ENCODE measurements at places on chromosomes 5 and 9.

GRCh38 chr5:166436872-166437271 lies 1854.6 kb upstream of the WWC1 start:
- DNase-seq = no peak

DNA sequence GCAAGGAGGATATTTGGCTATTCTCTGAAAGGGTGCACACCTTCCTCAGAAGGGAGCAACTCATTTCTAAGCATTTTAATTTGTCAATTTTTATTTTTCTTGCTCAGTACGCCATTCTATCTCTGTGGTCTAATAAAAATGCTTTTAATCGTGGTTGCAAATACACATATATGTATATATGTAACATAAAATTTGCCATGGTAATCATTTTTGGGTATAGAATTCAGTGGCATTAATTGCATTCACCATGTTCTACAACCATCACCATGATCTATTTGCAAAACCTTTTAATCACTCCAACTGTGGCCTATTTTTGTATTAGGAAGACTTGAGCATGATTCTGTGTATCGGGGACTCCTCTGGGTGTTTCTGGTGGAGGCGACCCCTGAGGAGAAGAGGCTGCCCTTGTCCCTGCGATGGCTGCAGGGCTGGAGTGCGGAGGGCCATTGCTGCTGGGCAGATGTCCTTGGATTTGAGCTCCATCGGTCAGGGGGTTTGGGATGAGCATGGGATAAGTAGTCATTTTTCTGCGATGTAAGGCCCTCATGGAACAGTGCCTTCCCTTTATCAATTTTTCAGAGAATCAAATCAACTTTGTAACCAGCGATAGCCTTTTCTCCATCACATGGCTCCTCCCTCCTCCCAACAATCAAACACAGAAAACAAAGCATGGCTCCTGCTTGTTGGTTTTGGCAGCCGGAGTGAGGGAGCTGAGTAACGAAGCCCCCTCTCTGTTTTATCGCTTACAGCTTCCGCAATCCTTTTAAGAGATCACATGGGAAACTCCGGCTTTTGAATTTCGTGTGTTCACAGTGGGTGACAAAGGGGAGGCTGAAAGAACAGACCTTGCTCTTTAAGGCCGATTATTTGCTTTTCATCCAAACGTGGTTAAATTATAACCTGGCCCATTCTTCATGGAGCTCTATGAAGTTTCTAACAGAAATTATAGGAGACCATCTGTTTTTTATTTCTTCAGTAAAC lies 187.3 kb downstream of the TENT4A start:
- DNase-seq = peak; percentile 58

GRCh38 chr5:69184621-69185020 lies 4.8 kb upstream of the CENPH start:
- DNase-seq = no peak

DNA sequence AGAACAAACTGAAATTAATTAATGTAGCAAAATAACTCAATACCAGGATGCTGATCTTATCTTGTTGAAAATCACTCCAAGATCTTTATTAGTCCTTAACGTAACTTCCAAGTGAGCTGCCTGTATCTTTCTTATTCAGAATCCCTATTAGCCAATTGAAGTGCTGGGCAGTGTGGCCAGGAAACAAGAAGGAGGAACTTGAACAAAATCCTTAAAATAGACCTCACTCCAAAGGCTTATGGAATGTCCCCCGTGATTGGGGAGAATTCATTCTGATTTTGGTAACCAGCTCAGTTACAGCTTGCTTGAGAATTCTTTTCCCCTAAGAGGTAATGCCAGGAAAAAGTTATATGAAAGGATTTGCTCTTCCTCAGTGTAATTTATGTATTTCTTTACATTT lies 171.0 kb downstream of the DEPDC1B start:
- no peak for DNase-seq

GRCh38 chr5:5320062-5320805 lies 102.2 kb upstream of the ICE1 start:
- no peak for DNase-seq

DNA sequence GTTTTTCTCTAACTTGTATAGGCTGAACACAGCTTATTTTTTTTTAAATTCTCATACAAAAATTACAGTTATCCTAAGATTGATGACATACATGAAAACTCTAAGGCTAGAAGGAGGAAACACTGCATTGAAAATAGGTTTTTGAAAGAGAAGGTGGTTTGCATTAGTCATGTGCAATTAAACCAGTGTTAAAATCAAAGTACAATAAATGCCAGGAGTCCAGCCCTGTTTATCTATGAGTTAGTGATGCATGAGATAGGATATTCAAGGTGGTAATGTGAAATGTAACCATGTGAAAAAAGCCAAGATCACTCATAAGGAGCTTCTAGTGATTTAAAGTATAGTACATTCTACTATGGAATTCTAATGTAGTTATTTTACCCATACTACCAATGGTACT lies 444.9 kb upstream of the CYLC2 start:
- no peak for DNase-seq

DNA sequence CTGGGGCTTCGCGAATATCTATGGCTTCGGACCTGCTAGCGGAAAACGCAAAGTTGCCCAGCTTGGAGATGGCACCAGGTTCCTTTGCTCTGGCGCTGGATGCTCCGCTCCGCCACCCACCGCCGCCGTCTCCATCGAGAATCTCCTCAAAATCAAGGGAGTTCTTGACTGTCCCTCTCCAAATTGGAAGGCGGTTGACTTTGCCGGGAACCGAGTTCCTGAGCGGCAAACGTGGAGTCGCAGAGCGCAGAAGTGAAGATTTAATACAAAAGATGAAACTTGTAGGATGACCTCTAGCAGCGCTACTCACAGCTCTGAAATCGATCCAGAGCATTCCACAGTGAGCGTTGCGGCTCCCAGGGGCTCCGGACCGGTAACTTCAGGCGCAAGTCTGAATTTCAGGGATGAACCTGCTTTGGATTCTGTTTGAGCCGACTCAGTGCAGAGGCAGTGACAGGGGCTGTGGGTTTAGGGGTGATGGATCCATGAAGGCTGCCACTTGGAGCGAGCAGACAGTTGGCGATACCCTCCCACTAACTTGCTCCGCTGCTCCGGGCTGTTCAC lies 1641.5 kb upstream of the C9orf72 start:
- no peak for DNase-seq

- DNase-seq = no peak
These were observed 93.4 kb upstream of the KIF2A start for GRCh38 chr5:62212648-62213047.

Data from mucosa of gallbladder (tissue), 1 donor.